Stimulated activated effector memory CD8-positive, alpha-beta T cell treated with anti-CD3 and anti-CD28 coated beads, Interleukin-12 subunit alpha, Interleukin-12 subunit beta, amount 100 ng/mL, for 72 hours (primary cell): ENCODE measurements at places on chromosomes 1 and 21.

DNA sequence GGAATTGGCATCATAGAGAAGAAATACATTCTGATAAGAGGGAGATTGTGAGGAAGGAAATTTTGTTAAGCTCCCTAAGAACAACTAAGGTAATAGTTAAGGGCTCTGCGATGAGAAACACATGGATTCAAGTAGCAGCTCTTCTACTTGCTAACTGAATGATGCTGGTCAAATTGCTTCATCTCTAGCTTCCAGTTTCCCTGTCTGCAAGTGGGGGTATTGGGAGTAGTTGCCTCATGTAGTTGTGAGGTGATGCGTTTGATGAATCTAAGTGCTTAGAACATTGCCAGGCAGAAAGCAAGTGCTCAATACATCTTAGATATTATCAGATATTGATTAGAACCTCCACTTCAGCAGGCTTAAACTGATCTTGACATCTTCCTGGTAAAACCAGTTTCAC lies 84.8 kb downstream of the CD58 start:
- DNase-seq = no peak

GRCh38 chr1:159015440-159015909 lies 5.8 kb downstream of the IFI16 start:
- DNase-seq = peak; percentile 72

DNA sequence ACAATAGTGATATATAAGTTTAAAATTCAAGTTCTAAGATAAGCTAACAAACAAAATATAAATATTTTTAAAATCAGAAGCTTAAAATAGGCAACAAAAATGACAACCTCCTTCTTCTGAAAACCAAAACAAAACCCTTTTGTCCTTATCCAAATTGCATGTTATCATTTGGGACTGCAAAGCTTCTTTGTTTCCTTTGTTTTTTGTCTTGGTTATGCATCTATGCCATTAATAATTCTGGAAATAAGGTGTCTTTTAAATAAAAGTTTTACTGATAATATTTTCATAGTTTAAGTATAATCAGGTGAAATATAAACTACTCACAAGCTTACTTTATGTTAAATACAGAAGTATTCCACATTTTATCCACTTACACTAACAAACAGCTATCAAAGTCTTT lies 20.5 kb downstream of the ADSS2 start:
- no peak for DNase-seq

GRCh38 chr1:47732489-47732888 lies 264.7 kb downstream of the TRABD2B start:
- no peak for DNase-seq

DNA sequence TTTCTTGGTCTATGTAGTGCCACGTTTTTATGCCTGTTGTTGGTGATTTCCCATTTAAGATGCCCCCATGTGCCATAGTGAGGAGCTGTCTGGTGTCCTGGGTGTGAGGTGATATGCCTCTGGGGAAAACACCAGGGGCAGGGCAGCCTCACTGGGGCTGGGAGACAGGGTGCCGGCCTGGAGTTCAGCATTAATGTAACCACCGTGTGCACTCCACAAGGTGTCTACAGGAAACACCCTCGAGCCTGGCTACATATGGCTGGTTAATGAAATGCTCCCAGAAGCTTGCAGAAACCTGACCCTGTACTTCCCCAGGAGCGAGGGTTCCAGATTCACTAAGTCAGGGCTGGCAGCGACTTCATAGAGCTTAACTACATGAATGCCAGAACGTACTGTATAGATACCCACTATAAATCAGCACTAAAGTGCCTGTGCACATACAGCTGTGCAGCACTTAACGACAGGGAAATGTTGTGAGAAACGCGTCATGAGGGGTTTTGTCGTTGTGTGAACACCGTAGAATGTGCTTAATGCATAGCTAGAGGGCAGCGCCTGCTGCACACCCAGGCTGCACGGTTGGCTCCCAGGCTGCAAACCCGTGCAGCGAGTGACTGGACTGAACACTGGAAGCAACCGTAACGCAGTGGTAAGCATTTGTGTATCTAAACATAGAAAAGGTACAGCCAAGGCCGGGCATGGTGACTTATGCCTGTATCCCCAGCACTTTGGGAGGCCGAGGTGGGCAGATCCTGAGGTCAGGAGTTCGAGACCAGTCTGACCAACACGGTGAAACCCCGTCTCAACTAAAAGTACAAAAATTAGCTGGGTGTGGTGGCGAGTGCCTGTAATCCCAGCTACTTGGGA lies 10.4 kb downstream of the TFF2 start:
- no peak for DNase-seq

- no peak for DNase-seq
Observed at GRCh38 chr1:228515200-228515834, 28.1 kb downstream of the RNF187 start.

DNA sequence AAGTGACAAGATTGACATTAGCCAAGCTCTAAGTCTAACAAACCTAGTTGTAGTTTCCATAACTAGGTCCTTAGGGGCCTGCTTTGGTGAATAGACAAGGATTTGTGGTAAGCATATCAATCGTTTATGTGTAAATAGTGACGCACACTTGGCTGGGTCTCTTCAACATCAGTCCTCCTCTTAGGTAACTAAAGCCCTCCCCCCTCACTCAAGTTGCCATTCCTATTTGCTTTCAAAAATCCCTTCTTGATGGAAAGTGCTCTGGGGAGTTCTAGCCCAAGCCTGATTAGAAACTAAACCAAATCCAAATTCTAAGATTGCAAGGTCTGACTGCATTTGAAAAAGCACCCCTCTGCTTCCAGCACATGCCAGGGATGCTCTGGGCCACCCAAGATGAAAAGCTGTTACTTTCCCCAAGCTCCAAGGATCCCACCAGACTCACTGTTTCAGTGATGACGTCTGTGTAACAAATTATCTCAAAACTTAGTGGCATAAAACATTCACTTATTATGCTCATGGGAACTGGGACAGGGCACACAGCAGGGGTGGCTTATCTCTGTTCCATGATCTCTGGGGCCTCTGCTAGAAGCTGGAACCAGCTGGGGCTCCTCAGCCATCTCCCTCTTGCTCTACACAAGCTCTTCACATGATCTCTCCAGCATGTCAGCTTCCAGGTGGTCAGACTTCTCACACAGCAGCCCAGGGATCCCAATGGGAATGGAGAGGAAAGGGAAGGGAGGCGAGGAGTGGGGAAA lies 74.1 kb downstream of the RRAGC start:
- DNase-seq = no peak

- no peak for DNase-seq
Observed at GRCh38 chr1:78836726-78837125, 169.8 kb downstream of the ADGRL4 start.

DNA sequence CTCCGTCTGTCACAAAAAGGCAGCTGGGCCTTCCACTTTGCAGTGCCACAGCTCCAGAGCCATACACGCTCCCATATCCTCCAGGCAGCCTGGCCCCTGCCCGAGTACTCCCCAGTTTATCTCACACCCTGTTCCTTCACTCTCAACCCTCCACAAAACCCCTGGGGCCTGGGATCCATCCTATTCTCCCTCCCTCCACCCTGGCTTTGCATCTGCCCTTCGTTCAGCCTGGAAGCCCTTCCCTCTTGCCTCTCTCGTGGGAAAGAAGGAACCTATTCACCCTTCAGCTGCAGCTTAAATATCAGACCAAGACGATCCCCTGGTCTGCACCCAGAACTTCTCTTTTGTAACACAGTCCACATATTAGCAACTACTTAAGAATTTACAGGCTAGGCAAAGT lies 56.7 kb downstream of the CAMK2N1 start:
- DNase-seq = no peak
